ENCODE measurements at places on chromosomes 11 and 22. TPM values are rescaled to one million over a fixed set of nuclear protein-coding genes. Genes with fewer than 3 reads are reported as not detected.

GSTT2B gene
- total RNA-seq: 1.9 TPM

SCGB1A1 gene
- total RNA-seq: not detected

C11orf52 gene
- total RNA-seq: not detected

ANKRD49 gene
- 23.8 TPM for total RNA-seq

TSKU gene
- total RNA-seq: 14.7 TPM

CCDC89 gene
- total RNA-seq: 0.63 TPM

ACRV1 gene
- 0.31 TPM for total RNA-seq

MS4A12 gene
- not detected for total RNA-seq
